ENCODE measurements at places on chromosomes 4 and X.

GRCh38 chr4:159185591-159186023 is 82.7 kb downstream of the RAPGEF2 start:
- DNase-seq = no peak

DNA sequence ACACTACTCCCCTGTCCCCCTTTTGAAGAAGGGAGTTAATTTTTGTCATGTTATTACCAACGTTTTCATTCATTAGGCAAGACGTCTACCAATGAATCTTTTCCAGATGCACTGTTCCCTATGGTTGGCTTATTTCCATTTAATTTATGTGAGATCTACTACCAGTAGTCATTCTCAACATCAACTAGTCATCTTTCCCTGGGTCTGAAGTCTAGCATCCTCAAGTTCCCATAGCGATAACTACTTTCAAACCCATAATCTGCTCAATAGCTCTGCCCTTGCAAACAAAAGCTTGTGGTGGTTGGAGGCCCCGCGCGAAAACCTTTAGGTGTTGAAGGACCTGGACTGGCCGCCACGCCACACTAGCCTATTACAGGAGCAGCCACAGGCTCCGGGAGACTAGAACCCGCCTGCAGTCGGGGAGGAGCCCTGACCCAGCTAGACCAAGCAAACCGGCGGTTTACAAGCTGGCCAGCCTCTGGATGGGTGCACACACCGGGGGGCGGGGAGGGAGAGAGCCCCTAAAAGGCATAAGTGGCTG is 746 bp downstream of the PPAT start:
- DNase-seq = peak; percentile 71

GRCh38 chr4:154578919-154579318 is 11.6 kb downstream of the FGA start:
- no peak for DNase-seq

- no peak for DNase-seq
Measured at GRCh38 chr4:155960522-155960921, 6.9 kb upstream of the CTSO start.

GRCh38 chr4:73729534-73730165 is 10.7 kb upstream of the CXCL8 start:
- DNase-seq = peak; percentile 71

DNA sequence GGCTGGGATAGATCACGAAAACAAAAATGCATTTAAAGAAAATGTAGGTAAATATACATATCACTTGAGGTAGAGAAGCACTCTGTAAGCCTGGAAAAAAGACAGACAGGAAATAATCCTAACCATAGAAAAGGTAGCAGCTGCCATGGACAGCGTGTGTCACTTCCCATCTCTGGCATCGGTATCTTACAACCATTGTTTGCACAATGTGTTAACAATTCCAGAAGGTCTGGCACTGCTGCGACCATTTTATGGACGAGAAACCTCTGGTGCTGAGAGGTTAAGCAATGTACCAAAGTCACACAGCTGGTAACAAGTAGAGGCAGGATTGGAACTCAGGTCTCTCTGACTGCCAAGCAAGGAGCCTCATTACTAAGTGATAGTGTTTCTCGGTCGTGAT is 1.7 kb upstream of the MTNR1A start:
- no peak for DNase-seq

GRCh38 chr4:70734168-70734954 is 12.6 kb downstream of the RUFY3 start:
- DNase-seq = no peak

DNA sequence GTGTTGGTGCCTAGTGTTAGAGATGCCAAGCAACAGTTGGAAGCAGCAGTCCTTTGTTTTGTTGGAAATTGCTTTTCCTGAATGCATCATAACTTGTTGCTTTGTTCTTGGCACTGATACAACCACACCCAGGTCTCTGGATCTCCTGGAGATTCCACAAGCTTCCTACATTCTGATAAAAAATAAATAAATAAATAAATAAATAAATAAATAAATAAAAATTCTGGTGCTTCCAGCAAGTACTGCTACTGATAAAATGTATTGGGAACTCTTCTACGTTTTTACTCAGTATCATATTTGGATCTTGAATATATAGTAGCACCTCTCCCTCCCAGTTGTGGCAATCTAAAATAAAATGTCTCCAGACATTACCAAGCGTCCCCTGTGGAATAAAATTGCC is 62.7 kb upstream of the GRID2 start:
- DNase-seq = no peak

DNA sequence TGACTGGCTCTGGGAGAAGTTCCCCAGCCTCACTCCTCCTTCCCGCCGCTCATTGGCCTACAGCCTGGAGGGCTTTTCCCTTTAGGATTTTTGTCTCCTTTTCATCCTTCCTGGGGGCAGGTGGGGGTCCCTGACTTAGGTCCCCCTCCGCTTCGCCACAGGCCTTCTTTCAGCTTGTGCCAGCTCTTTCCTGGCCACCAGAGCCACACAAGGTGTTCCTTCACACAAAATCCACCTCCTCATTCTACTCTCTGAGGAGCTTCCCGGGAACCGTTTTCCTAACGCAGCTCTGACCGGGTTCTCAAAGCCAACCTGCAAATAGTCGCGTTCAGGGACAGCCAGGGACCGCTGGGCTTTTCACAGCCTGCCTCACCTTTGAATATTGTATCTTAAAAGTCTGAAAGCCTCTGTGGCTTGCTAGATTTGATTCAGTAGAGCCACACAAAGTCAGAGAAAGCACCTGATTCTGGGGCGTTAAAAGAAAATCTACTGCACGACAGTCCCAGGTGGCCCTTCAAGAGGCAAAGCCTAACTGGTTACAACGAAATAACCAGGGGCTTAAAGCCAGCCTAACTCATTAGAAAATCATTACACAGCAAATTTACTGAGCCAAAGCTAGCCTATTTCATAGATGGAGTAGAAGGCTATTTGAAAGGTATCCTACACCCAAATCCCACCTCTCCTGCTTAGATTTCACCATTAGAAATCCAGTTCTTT is 731 bp upstream of the GPC3 start:
- DNase-seq = no peak

- DNase-seq = no peak
Measured at GRCh38 chr4:48877827-48878535, 28.6 kb downstream of the OCIAD2 start.

- DNase-seq = no peak
Measured at GRCh38 chrX:13955975-13956374, 73.7 kb downstream of the GEMIN8 start.

GRCh38 chr4:152000518-152000917 is 239.7 kb upstream of the GATB start:
- DNase-seq = no peak

GRCh38 chr4:47278631-47279030 is 184.9 kb downstream of the COMMD8 start:
- no peak for DNase-seq

GRCh38 chr4:143597276-143597675 is 83.8 kb downstream of the SMARCA5 start:
- no peak for DNase-seq

DNA sequence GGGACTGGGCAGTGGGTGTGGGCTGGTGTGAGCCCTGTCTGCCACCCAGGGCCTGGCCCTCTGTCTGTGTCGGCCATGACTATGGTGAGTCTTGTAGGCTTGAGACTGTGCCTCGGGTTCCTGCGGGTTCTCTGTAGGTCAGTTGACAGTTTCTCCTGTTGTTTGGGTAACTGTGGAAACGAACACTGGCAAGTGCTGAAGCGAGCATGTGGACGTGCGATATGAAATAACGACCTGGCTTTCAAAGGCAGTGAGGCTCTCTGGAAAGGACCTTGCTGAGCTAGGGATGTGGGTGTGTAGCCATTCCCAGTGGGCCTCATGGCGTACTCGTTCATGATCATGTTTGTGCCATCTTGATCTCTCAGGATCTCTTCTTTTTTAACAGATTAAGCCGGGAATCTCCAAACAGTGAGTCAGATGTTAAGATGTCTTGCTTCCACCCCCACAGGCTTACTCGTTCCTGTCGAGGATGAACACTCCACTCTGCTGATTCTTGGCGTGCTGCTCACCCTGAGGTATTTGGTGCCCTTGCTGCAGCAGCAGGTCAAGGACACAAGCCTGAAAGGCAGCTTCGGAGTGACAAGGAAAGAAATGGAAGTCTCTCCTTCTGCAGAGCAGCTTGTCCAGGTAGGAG is 41.3 kb downstream of the HTT start:
- no peak for DNase-seq

GRCh38 chrX:154986826-154987575 is 35.5 kb downstream of the F8 start:
- DNase-seq = no peak

DNA sequence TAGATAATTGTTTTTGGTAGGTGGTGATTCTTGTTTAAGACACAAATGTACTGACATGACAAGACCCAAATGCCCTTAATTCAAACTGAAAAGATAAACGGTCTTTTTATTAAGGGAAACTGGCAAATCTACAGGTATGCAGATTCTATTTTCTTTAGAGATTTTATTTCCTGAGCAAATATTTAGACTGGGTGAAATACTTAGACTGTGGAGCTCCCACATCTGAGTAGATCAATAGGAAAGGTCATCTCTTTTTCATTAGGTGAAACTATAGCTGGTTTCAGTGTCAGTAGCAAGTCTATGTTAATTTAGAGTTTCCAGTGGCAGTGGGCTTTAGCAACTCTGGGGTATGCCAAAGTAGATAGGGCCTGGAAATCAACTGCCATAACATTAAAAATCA is 446.7 kb downstream of the FSTL5 start:
- no peak for DNase-seq
